ENCODE measurements at places on chromosomes 5 and 9. TPM values are rescaled to one million over a fixed set of nuclear protein-coding genes. Genes with fewer than 3 reads are reported as not detected.

DNA sequence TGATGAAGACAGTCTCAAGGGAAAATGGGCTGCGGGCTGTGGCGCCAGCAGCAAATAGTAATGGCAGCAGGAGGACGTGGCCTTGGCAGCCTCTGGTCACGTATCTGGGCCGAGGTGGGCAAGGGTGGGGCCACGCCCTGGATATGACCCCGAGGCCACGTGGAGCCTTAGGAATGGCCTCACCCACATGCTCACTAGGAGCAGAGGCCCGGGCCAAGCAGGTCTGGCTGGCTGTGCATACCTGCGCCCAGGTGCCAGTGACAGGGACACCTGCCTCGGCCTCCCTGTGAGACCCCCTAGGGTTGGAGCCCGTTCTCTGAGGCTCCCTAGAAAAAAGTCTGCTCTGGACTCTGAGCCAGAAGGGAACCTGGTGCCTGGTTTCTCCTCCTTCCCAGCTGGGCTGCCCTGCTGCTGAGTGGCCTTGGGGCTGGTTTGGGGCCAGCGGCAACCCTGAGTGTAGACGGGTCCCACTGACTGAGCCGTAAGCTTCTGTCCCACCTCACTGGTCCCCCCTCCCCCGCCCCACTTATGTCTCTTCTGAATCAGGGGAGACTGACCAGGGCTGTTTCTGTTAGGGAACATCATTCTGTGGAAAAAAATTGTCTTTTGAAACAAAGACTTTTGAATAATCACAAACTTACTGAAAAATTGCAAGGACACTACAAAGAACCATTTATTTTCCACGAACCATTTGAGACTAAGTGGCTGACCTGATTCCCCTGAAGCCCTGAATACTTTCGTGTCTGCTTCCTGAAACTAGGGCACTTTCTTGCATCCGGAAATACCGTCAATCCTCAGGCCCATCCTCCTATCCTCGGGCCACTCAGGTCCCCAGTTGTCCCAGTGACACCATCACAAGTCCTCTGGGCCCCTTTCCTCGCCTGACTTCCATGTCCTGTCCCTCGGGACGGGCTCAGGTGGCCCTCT is 60.8 kb downstream of the WNK2 start:
- H3K4me3 ChIP-seq, result no peak overlapping the region
- DNase-seq, result peak; percentile 7
- H3K27me3 ChIP-seq, result no peaks in the 10 kb centered on the region
- no peak overlapping the region for H3K27ac ChIP-seq
- no peaks in the 10 kb centered on the region for H3K4me1 ChIP-seq

- no peak for DNase-seq
- no peak overlapping the region for H3K27ac ChIP-seq
- H3K27me3 ChIP-seq, result no peaks in the 10 kb centered on the region
- H3K4me3 ChIP-seq, result no peak overlapping the region
Observed at GRCh38 chr9:25129537-25129936, 548.7 kb downstream of the TUSC1 start.

GRCh38 chr9:2384741-2385140 is 236.8 kb upstream of the VLDLR start:
- H3K27ac ChIP-seq, result no peak overlapping the region
- no peaks in the 10 kb centered on the region for H3K4me1 ChIP-seq
- H3K36me3 ChIP-seq, result no peaks in the 10 kb centered on the region
- no peaks in the 10 kb centered on the region for H3K27me3 ChIP-seq

- H3K27ac ChIP-seq, result no peak overlapping the region
- H3K27me3 ChIP-seq, result no peaks in the 10 kb centered on the region
- peaks cover 21% of the 10 kb centered on the region for H3K4me1 ChIP-seq
- no peaks in the 10 kb centered on the region for H3K36me3 ChIP-seq
- no peak for DNase-seq
Observed at GRCh38 chr5:15577831-15578230, 77.9 kb downstream of the FBXL7 start.

DNA sequence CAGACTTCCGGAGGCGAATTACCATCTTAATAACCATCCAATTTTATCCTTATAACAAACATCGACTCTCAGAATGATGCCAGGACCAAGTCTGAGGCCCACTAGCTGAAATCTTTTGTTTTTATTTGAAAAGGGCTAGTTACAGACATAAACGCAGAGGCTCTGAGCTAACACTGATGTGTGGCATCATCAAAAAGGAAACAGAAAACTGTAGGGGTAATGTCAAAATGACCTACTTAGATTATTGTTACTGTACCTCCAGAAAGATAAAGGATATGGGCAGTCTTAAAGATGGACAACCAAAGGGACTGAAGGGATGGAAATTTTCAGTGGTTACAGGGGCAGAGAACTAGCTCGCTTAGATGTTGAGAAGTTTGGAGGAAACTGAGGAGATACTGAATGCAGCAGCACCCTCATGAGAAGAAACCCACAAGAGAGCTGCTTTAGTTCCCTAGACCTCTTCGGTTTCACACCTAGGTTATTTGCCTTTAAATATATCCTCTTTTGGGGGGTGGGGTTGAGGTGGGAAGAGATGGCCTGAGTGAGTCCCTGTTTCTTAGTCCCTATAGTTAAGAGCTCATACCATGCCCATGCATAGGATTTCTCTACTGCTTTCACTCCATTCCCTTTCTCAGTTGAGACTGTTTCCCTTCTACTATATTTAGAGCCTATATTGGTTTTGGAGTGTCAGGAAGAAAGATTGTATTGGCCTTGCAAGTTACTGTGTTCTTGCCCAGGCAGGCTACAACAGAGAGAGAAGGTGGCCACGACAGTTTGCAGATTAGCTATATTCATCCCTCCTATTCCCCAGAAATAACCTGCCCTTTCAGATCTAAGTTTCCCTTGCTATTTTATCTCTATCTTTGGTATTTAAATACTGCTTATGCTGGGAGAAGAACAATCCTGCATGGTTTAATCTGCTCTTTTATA is 320.4 kb upstream of the EFNA5 start:
- no peak for DNase-seq
- no peaks in the 10 kb centered on the region for H3K36me3 ChIP-seq
- no peak overlapping the region for H3K4me3 ChIP-seq
- H3K27me3 ChIP-seq, result no peaks in the 10 kb centered on the region
- no peak overlapping the region for H3K27ac ChIP-seq

- no peak overlapping the region for H3K4me3 ChIP-seq
- H3K36me3 ChIP-seq, result no peaks in the 10 kb centered on the region
- H3K4me1 ChIP-seq, result peaks cover 10% of the 10 kb centered on the region
- no peaks in the 10 kb centered on the region for H3K27me3 ChIP-seq
Observed at GRCh38 chr9:129327552-129328328, 149.7 kb upstream of the IER5L start.

DNA sequence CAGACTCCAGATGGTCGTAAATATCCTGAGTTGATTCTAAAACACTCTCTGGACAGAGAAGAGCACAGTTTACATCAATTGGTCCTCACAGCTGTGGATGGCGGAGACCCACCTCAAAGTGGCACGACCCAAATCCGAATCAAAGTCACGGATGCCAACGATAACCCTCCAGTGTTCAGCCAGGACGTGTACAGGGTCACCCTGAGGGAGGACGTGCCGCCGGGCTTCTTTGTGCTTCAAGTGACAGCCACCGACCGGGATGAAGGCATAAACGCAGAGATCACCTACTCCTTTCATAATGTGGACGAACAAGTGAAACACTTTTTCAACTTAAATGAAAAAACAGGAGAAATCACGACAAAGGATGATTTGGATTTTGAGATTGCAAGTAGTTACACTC is 891 bp downstream of the PCDHGB2 start:
- H3K36me3 ChIP-seq, result no peaks in the 10 kb centered on the region
- no peak overlapping the region for H3K4me3 ChIP-seq
- H3K27me3 ChIP-seq, result no peaks in the 10 kb centered on the region
- H3K27ac ChIP-seq, result no peak overlapping the region
- H3K4me1 ChIP-seq, result no peaks in the 10 kb centered on the region
- DNase-seq, result no peak

DNA sequence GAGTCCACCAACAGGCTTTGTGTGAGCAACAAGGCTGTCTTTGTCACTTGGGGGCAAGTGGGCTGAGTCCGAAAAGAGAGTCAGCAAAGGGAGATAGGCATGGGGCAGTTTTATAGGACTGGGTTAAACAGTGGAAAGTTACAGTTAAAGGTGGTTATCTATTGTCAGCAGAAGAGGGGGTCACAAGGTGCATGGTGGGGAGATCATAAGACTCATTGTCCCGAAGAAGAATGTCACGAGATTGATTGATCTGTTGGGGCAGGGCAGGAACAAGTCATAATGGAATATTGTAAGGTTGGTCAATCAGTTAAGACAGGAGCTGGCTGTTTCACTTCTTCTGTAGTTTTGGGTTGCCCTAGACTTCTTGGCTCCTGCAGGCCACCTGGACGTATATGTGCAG is 7.6 kb upstream of the HMGCS1 start:
- H3K27me3 ChIP-seq, result no peaks in the 10 kb centered on the region
- no peaks in the 10 kb centered on the region for H3K36me3 ChIP-seq
- no peak overlapping the region for H3K4me3 ChIP-seq
- H3K27ac ChIP-seq, result no peak overlapping the region
- no peak for DNase-seq

- no peak for DNase-seq
- no peak overlapping the region for H3K27ac ChIP-seq
- no peak overlapping the region for H3K4me3 ChIP-seq
Observed at GRCh38 chr5:158351485-158352125, 492.7 kb upstream of the CLINT1 start.

DNA sequence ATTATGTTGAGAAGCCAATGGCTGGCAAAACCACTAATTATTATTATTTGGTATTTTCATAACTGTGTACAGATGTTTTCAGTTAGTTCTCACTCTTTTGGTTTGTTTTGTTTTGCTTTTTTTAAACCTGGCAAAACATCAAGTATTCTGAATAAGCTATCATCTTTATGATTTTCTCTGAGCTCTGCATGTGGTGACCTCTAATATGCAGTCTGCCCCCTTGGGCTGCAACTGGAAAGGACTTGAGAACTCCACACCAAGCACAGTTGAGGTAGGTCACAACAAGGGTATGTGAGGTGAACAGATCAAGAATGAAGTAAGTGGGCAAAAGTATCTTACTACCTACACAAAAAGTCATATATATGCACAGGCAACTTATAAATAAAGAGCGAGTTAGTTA is 202.2 kb downstream of the NFIB start:
- H3K27ac ChIP-seq, result no peak overlapping the region
- H3K4me3 ChIP-seq, result no peak overlapping the region
- no peak for DNase-seq
- no peaks in the 10 kb centered on the region for H3K27me3 ChIP-seq
- H3K4me1 ChIP-seq, result no peaks in the 10 kb centered on the region
- peaks cover 10% of the 10 kb centered on the region for H3K36me3 ChIP-seq

GRCh38 chr9:37105234-37105633 is 15.1 kb upstream of the ZCCHC7 start:
- H3K4me1 ChIP-seq, result no peaks in the 10 kb centered on the region
- no peak for DNase-seq
- H3K27ac ChIP-seq, result no peak overlapping the region
- H3K4me3 ChIP-seq, result no peak overlapping the region

DNA sequence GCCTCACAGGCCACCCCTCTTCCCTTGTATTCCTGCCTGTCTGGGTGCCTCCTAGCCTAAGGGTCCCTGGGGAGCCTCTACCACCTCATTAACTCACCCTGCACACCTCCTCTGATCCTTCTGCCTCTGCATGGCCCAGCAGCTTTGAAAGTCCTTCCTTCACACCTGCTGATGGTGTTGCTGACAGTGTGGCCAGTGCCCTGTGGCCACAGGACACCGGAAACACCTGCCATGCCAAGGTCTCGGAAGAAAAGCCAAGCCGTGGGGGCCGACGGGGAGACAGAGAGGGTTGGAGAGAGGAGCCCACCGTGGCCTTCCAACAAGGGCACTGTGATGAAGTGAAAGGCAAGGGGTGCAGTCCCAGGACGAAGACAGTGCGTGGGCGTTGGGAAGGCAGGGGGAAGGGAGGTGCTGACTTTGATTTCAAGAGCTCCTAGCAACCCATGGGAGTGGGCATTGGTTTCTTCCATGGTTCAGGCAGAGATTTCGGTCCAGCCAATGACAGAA is 4.1 kb downstream of the BTNL9 start:
- H3K4me3 ChIP-seq, result no peak overlapping the region
- no peak overlapping the region for H3K27ac ChIP-seq
- no peaks in the 10 kb centered on the region for H3K4me1 ChIP-seq
- no peaks in the 10 kb centered on the region for H3K36me3 ChIP-seq
- peaks cover 3% of the 10 kb centered on the region for H3K27me3 ChIP-seq
- no peak for DNase-seq

- H3K36me3 ChIP-seq, result no peaks in the 10 kb centered on the region
- no peak for DNase-seq
- H3K27me3 ChIP-seq, result no peaks in the 10 kb centered on the region
- no peak overlapping the region for H3K27ac ChIP-seq
- H3K4me1 ChIP-seq, result no peaks in the 10 kb centered on the region
Observed at GRCh38 chr9:99760421-99760820, 61.3 kb upstream of the NR4A3 start.

DNA sequence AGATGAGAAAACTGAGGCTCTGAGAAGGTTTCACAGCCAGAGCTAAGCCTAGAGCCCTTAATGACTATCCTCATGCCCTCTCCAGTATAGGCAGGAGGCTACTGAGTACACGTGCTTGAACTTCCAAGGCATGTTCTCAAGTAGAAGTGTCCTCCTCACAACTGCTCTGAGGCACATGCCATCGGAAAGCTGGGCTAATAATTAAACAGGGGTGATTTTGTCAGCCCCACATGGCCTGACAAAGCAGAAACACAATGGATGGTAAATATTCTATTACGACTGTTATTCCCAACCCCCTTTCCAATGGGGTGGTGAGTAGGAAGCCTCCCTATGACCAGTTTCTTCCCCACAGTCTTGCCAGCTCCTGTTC is 34.3 kb downstream of the KCNIP1 start:
- H3K4me3 ChIP-seq, result no peak overlapping the region
- H3K36me3 ChIP-seq, result no peaks in the 10 kb centered on the region
- no peak overlapping the region for H3K27ac ChIP-seq
- DNase-seq, result no peak
- no peaks in the 10 kb centered on the region for H3K27me3 ChIP-seq

The IQGAP2 gene
- total RNA-seq, result 57.0 TPM

The SIL1 gene
- 141 TPM for total RNA-seq

The ARL14EPL gene
- total RNA-seq, result not detected

The PPP3R2 gene
- total RNA-seq, result 0.06 TPM

The OR1J1 gene
- not detected for total RNA-seq

All from adrenal gland (tissue), 19 donors.